HCT116 (cell line): ENCODE measurements at places on chromosomes 5 and 9.

DNA sequence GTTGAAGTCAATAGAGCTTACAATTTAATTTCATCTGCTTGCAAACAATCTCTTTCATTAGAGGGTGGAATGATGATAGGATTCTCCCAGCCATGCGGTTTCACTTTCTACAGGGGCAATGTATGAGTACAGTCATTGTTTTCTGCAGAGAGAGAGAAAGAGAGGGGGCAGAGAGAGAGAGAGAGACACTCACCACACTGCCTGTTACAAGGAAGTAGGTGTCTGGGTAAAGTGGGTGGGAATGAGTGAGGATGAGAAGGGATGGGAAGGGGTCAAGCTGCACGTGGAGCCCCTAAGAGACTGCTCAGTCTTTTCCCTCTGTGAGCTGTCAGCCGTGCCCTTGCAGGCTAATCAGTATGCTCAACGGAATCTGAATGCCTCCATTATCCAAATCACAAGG lies 454.3 kb downstream of the KDM4C start:
- DNase-seq, result no peak

GRCh38 chr5:179265514-179266290 lies 79.6 kb downstream of the ADAMTS2 start:
- DNase-seq, result no peak

- no peak for DNase-seq
Measured at GRCh38 chr9:135308821-135309762, 170.5 kb upstream of the PPP1R26 start.

- no peak for DNase-seq
Measured at GRCh38 chr5:74098941-74099340, 472.9 kb downstream of the ARHGEF28 start.

GRCh38 chr5:139468421-139468931 lies 2.3 kb upstream of the SMIM33 start:
- DNase-seq, result no peak

GRCh38 chr9:34171753-34172535 lies 6.9 kb upstream of the UBAP1 start:
- no peak for DNase-seq

GRCh38 chr9:68949271-68950000 lies 64.5 kb downstream of the PRKACG start:
- no peak for DNase-seq

DNA sequence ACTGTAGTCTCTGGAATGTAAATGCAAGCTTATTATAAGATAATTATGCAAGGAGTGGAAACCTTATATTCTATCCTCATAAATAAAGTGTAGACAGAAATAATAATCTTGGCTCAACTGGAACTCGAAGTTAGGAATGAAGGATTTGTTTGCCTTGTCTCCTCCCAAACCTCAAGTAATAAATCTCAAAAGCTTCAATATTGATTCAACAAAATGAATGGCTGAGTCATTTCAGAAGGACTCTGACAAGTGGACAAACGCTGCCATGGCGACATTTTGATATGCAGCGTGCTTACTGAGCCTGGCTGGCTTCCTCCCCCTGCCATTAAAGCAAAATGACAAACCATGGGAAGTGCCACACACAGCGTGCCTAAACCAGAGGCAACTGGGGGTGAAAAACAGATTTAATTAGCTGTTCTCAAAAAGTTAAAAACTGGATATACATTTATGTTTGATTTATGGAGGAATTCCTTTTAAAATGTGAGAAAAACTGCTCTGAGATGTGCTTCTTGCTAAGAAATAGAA lies 10.5 kb upstream of the ADGRV1 start:
- peak; percentile 42 for DNase-seq

DNA sequence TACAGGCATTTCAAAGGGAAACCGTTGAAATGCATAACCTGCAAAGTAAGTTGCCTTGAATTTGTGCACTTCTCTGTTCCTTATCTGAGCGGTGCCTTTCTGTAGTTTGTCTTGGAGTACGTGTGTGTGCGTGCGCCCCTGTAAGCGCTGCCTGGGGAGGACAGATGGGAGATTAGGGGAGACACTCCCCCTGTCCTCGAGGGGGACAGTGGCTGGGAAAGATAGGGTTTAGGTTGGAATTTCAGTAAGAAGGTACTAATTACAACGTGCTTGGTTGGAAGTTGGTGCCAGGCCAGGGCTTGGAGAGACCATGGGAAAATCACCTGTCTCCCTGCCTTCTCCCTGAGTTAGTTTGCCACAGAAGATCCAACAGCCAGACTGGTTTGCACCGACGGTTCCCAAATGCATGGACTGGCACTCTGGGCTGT lies 73.2 kb downstream of the PIK3R1 start:
- no peak for DNase-seq

DNA sequence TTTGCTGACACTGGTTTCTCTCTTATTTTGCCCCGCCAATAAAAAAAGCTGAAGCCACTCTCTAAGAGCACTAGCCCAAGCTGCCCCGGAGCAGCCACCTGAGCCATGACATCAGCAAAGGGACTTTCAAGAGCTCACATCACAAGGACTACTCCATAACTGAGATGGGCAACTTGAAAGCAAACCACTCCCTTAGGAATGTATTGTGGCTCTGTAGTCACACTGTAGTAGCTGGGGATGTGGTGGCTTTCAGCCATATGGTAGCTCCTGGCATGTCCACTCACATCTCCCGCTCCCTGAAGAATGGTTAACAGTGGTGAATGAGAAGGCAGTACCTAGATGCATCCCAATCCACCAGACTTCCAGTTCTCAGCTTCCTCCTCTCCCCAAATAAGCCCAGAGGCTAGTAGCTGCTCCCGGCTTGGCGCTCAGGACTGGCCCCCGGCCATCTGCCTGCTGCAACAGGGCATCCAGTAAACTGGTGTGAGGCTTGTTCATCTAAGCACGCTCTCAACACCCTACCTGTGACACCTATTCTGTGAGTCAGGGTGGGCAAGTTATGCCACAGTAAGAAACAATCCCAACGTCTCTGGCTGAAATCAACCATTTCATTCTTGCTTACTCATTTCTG lies 63.7 kb downstream of the S1PR3 start:
- DNase-seq, result no peak

DNA sequence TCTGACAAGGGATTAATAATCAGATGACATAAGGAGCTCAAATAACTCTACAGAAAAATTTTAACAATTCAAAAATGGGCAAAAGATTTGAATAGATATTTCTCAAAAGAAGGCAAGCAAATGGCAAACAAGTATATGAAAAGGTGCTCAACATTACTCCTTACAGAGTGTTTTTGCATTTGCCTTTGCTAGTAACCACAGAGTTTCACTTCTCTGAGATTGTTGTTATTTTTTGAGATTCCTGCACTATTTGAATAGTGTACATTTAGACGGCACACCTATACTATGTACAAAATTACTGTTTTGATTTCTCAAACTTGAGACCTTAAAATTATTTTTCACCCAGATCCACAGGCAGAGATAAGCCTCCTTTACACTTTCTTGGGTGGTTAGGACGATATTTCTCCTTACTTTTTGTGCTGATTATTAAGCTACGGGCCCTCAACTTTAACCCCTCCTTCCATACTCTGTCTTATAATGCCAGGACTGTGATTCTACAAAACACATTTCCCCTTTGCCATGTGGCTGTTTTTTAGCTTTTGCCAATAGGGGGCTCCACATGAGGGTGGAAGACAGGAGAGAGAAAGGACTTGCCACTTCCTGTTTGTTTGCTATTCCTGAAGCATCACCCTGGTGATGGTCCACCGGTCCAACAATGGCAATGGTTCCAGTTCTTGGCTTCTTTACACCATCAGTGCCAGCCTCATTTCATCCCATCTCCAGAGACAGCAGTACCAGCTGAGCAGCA lies 65.0 kb upstream of the DAP start:
- no peak for DNase-seq

- no peak for DNase-seq
Measured at GRCh38 chr9:110546411-110546871, 33.1 kb downstream of the SVEP1 start.

GRCh38 chr9:14535161-14535955 lies 157.9 kb downstream of the ZDHHC21 start:
- no peak for DNase-seq

DNA sequence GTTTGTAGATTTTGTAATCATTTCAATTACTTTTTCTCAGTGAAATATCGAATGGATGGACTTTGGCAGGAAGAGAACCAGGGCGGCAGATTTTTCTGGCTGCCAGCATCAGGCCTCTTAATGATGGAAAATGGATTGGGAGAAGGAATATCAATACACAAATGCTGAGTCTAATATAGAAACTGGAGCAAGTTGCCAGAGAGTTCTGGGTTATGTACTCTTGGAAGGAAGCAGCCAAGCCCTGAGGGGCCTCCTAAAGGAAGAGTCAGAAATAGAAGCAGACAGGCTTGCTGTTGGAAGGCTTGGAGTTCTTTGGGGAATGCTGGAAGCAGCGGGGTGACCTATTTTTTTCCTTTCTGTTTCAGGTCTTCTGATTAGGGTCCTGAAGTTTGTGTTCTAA lies 428.6 kb downstream of the DMAC1 start:
- DNase-seq, result no peak

GRCh38 chr5:5418764-5419163 lies 3.7 kb upstream of the ICE1 start:
- DNase-seq, result no peak

DNA sequence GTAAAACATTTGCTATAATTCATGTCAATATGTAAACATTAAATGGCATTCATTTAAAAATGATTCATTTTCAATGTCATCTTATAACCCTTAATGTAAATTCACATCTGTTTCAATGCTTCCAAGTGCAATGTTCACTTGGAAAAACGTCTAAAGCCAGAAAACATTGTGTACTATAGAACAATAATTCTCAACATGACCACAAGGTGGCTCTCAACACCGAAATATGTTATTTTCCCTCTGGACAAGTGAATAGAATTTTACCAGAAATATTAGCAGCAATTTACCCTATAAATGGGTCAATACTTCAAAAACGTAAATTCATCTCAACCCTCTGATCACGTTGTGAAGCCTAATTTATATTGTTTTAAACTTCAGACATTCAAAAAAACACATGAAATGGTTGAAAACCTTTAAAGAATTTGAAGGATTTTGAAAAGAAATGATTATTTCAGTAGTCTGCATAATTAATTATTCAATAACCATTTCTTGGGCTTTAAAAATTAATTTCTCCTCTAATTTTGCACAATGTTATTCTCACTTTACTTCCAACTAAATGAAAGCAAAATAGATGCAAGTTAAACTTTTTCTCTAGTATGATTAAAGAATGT lies 11.0 kb downstream of the CDH10 start:
- peak; percentile 16 for DNase-seq

GRCh38 chr5:71932655-71933338 lies 174.5 kb upstream of the MAP1B start:
- DNase-seq, result peak; percentile 36

- DNase-seq, result no peak
Measured at GRCh38 chr5:123881759-123882244, 369.8 kb downstream of the CSNK1G3 start.

GRCh38 chr9:113953531-113953930 lies 77.4 kb downstream of the ZNF618 start:
- no peak for DNase-seq

DNA sequence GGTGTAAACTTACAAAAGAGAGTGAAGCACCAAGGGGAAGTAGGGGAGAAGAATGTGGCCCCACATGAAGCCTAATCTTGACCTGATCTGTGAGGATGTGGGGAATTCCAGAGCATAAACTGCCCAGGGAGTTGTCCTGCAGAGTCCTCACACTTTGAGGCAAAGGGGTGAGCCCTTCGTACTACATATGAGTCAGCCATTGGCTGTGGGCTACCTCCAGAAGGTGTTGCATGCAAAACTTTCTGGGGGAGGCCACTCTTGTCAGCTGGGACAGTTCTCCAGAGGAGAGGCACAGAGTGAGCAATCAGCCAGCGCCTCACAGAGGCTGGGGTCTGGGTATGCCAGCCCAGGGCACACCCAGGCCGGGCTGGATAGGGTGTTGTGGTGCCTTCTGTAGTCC lies 98.1 kb upstream of the NMUR2 start:
- DNase-seq, result no peak

DNA sequence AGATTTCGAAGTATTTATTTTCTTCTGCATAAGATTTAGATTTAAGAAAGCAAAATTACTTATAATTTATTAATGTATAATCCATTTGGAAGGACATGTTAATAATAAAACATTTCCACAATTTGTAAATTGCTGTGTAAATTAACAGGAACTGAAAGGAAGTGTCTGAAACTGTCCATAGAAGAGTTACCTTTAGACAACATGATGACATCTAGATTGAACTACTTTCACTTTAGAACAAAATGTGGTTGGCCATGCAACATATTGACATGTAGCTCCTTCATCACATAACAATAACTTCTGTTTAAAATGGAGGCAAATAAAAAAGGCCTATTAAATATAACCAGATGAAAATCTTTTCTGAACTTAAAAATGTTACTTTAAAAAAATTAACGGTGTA lies 1849.5 kb upstream of the ACO1 start:
- DNase-seq, result no peak

DNA sequence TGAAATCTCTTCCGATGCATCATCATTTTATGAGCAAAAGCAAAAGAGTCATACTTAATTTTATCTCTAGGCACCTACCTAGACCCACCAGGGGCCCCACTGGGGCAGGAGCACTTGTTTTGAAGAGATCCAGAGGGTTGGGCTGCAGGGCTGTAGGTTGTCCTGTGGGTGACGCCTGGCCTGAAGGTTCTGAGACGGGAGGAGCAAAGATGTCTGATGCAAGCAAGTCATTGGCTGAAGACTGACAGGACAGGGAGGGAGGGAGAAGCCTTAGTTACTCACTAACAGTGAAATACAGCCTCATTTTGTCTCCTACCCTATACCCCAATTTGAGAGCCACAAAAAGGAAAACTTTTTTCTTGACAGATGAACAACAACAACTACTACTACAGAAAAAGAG lies 17.1 kb upstream of the C9 start:
- no peak for DNase-seq

DNA sequence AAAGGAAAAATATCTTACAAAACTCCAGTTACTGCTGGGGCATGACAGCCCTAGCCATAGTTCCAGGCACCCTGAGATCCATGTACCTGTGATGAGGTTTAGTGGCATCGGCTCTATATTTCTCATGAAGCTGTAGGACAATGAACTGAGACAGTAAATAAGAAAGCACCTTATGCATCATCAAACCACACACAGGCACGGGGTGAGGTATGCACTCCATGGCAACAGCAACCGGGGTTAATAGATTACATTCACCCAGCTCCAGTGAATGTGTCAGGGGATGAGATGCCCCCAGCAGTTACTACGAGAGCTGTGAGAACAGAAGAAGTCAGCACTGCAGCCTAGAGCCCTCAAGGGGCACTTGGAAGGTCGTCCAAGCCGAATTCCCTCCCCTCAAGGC lies 162.0 kb upstream of the S1PR3 start:
- no peak for DNase-seq
